ENCODE measurements at places on chromosomes 16 and 17.

- no peak for DNase-seq
Observed at GRCh38 chr16:85601272-85601639, 11.9 kb upstream of the GSE1 start.

DNA sequence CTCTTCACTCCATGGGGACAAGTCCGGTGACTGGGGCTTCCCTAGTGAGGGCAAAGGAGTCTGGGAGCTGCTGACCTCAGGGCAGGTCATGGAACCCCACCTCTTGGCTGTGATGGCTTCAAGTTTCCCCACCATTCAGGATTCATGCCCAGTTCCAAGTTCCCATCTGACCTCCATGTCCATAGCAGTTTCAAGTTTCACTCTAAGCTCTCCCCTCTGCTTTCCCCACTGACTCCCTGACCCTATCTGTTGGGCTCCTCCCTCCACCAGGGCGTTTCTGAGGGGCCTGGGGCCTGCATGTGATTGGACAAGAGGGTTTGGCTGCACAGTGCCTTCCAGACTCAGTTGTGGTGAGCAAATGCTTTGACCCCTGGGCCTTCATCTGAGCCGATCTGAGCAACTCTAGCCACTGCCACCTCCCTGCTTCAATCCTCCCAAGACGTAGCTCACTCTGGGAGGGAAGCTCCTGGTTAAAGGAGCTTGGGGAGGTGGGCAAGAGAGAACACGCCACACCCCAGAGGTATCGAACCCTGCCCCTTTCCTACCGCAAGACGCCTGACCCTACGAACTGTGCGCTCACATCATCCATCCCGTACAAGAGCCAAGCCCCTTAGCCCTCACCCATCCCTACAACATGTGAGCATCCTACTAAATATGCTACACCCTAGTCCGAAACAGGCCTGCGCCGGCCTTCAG, 8.3 kb downstream of the ZNF629 start:
- DNase-seq = no peak

DNA sequence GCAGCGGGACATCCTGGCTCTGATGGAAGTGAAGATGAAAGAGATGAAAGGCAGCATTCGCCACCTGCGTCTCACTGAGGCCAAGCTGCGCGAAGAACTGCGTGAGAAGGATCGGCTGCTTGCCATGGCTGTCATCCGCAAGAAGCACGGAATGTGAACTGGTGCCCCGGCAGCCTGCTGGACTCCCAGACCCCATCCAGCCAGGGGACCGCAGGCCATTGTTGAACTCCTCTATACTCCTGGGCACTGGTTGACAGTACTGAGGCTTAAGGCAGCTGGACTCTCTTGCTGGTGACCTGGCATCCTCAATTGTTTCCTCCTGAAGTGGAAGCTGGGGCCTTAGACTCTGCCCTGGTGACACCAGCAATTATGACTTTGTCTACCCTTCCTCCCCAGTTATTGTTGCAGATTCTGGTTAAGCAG, 1.2 kb downstream of the THAP11 start:
- DNase-seq = no peak

- no peak for DNase-seq
Observed at GRCh38 chr16:50400312-50400966, 31.7 kb upstream of the BRD7 start.

- DNase-seq = no peak
Observed at GRCh38 chr16:87960296-87960695, 9.1 kb downstream of the BANP start.

GRCh38 chr17:49440581-49440980, 25.9 kb upstream of the PHB1 start:
- DNase-seq = no peak

GRCh38 chr17:64229815-64230728, 33.0 kb downstream of the TEX2 start:
- DNase-seq = no peak

DNA sequence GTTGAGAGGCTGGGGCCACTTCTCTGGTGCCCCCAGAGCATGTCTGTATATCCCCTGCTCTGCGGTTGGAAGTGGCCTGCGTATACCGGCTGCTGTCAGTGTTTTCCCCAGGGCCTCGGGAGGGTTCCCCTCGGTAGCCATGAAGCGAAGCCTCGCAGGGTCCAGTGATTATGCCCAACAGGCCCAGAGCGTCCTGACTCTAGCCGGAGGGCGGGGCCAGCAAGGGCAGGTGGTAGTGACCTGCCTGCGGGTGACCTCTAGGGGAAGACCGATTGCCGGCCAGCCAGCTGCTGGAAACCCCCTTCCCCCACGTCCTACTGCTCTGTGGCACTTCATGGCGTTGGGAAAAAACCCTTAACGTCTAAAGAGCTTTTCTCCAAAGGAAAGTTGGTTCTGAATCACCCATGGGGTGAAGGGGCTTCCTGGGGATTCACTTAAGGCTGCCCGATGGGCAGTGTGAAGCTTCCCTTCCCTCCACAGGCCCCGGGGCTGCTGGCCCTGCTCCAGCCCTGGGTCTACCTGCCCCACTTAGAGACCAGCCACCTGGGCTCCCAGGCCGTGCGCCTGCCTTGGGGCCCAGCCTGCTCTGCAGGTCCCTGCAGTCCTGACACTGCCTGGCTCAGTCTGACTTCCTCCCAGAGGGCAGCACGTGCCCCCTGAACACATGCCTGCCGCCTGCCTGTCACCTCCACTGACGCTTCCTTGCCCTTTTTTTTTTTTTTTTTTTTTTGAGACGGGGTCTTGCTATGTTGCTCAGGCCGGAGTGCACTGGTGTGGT, 72.8 kb downstream of the SOCS1 start:
- no peak for DNase-seq

- no peak for DNase-seq
Observed at GRCh38 chr17:19759568-19760549, 11.8 kb upstream of the ALDH3A1 start.

GRCh38 chr16:11121914-11122692, 133.9 kb downstream of the SOCS1 start:
- no peak for DNase-seq

GRCh38 chr16:88638323-88639230, at the start of gene IL17C:
Gene IL17C (plus strand): TSS chr16:88638572. CDS start chr16:88638642, 70 bp downstream.
- peak; percentile 35 for DNase-seq

DNA sequence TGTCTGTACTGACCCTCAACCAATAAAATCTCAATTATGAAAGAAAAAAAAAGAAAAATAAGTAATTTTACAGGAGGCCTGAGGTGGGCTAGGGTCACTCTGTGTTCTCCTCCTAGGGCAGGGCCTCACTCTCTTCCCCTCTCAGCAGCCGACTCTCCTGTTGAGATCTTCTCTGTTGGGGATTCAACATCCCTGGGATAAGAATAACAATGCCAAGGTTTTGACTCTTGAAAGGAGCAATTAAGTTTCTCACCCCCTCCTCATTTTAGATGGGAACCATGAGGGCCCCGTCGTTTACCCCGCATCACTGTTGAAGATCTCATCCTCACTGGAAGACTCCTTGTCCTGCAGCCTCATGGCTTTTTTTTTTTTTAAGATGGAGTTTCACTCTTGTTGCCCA, 21.5 kb upstream of the BRCA1 start:
- no peak for DNase-seq

GRCh38 chr17:60390925-60391470, 935 bp downstream of the USP32 start:
- peak; percentile 36 for DNase-seq

DNA sequence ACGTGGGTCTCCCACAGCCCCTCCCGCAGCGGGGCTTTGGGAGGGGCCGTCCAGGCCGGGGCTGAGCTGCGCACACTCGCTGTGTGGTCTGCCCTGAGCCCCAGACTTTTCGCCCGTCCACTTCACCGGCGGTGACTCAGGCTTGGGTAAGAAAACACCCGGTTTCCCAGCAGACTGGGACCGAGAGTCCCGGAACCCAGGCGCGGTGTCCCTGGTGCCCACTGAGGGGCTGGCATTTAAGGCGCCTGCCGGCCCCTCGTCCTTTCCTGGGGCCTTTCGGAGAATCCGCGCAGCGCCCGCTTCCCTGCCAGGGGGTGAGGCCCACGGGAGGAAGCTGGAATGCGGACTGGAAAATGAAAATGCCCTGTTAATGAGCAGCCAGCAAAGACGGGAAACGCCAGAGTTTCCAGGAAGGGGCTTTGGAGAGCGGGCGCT, 100.3 kb downstream of the C16orf95 start:
- no peak for DNase-seq

DNA sequence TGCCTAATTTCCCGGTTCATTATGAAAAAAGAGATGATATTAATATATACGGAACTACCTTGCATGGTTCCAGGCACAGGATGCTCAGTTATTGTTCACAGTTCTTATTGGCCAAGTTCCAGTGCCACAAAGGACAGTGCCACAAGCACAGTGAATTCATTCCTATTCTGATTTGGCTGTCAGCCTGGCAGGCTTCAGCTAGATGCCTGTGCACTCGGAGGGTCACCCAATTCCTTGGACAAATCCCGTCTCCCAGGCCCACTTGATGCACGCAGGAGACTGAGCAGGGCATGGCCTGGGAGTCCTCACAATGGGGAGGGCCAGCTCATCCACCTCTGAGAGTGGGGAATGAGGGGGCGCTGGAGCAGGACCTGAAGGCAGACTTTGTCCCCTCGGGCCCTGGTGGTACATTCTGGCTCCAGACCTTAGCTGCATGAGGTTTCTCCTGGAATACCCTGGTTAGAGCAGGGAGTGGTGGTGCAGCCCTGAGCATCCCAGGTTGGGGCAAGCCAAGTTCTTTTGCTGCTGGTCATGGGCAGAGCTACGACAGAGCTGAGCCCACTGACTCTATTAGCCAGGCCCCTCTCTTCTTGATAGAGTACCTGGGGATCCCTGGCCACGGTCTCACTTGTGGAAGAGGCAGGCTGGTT, 41.4 kb downstream of the MIS12 start:
- no peak for DNase-seq

GRCh38 chr17:49061524-49061943, 64.3 kb downstream of the IGF2BP1 start:
- DNase-seq = peak; percentile 11

GRCh38 chr16:76360404-76360803, 83.2 kb downstream of the CNTNAP4 start:
- DNase-seq = no peak

- DNase-seq = no peak
Observed at GRCh38 chr16:11150190-11150589, 105.8 kb downstream of the SOCS1 start.

DNA sequence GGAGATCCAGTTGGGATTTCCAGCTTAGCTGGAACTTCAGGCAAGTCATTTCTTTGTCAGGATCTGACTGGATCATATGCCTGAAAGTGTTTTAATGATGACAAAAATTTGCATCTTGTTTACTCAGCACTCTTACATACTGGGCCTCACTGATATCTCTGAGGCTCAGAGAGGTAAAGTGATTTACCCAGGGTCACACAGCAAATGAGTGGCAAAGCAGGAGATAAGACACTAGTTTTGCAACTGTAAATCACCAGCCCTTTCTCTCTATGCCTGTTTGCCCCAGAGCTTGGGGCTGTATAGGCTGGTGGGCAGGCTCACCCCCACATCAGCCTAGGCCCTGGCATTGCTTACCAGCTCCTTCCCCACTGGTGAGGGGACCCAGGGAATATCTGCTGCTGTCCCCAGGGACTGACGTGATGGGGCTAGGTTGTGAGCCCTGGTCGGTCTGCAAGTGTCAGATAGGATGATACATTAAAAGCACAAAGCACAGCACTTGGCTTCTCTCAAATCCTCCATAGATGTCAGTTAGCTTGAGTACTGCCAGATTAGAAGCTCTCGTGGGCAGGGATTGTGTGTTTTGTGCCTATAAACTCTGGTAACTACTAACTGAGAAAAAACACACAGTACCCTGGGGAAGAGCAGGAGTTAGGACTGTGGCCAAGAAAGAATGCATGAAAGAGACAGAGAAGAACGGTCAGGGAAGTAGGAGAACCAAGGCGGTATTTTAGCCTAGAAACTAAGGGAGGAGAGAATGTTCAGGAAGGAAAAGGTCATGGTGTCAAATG, 165.4 kb downstream of the COPRS start:
- no peak for DNase-seq

GRCh38 chr17:63917646-63918045, 993 bp downstream of the GH1 start:
- DNase-seq = no peak

DNA sequence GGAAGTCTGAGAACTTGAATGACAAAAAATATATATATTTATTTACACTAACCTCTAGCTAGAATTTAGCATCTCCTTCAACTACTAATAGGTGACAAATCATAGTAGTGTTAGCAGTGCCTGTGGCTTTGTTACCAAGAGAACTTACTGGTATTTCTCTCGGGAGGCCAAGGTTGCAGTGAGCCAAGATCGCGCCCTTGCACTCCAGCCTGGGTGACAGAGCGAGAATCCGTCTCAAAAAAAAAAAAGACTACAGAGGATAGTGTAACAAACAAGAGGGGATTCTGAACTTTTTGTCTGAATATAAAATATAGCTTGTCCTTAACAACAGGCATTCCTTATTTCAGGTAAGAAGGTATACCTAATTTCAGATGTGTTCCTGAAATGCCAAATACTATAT, 1.3 kb upstream of the SUZ12 start:
- no peak for DNase-seq

DNA sequence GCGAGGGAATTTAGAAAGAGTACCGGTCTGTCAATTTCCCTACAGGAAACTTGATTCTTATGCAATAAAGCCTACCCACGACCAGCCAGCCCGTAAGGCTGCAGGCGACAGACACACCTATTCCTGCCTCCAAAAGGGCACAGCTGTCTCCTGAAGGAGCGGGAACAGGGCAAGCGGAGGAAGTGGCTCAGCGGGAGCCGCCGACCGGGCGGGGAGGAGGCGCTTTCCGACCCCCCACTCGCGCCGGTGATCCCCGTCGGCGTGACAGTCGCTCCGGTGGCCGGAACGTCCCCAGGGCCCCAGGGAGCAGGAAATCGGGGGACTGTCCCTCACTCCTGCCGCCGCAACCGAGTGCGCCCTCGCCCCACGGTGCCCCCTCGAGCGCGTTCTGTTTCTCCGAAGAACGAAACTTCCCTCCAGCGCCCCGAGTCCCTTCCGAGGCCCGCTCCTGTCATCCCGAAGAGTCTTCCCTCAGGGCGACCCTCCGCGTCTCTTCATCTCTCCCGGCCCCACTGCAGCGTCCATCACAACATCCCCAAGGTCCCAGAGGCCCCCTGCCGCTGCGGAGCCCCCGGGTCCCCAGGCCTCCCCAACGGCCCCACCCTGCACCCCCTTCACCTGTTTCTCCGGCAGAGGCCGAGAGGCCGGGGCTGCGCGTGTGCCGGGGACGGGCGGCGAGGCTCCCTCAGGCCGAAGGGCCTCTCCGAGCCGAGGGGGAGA, 421 bp downstream of the STAT3 start:
- DNase-seq = peak; percentile 62

GRCh38 chr16:81293909-81294802, 20.6 kb upstream of the GAN start:
- DNase-seq = peak; percentile 74

- DNase-seq = no peak
Observed at GRCh38 chr17:47918006-47918405, 22.0 kb downstream of the SP2 start.

- no peak for DNase-seq
Observed at GRCh38 chr16:8258523-8258922, 331.8 kb downstream of the TMEM114 start.

GRCh38 chr17:41970901-41971331, 4.3 kb downstream of the CNP start:
- DNase-seq = no peak

Data from mammary epithelial cell (primary cell).